PC-9 (cell line): ENCODE measurements at places on chromosomes 13 and 19. TPM values are rescaled to one million over a fixed set of nuclear protein-coding genes. Genes with fewer than 3 reads are reported as not detected.

Gene ZNF723
- not detected in 2 replicates for total RNA-seq

Gene CPB2
- not detected in 2 replicates for total RNA-seq

GRCh38 chr13:38044067-38044466, 174.5 kb upstream of the TRPC4 start:
- no peak for DNase-seq

GRCh38 chr19:48310227-48310626, 15.1 kb upstream of the EMP3 start:
- DNase-seq: no peak

- DNase-seq: no peak
Measured at GRCh38 chr19:45752639-45753038, 16.4 kb downstream of the SIX5 start.

Gene ACTL9
- not detected in 2 replicates for total RNA-seq

Gene CGB3
- not detected in 2 replicates for total RNA-seq

Gene FSD1
- total RNA-seq: not detected in 2 replicates

Gene ICAM5
- total RNA-seq: 19.2 and 24.0 TPM in 2 replicates

Gene PRKACA
- total RNA-seq: 62.0 and 82.8 TPM in 2 replicates

- DNase-seq: peak; percentile 75
Measured at GRCh38 chr19:49064768-49065611, at the start of gene NTF4. Gene NTF4 (minus strand): TSS chr19:49064818. CDS start chr19:49061997, 2,821 bp downstream.

- no peak for DNase-seq
Measured at GRCh38 chr13:108669381-108669780, 40.0 kb downstream of the MYO16 start.

DNA sequence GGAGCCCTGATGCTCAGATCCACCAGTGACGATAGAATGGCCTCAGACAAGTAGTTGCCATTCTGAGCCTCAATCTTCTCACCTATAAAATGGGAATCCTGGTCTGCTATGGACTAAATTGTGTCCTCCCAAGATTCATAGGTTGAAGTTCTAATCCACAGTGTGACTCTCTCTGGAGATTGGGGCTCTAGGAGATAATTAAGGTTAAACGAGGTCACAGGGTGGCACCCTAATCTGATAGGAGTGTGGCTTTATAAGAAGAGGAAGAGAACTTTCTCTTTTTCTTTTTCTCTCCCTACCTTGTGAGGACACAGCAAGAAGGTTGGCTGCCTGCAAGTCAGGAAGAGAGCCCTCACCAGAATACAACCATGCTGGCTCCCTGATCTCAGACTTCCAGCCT, 214.1 kb downstream of the KATNAL1 start:
- no peak for DNase-seq

Gene CBARP
- total RNA-seq: 1.8 and 1.9 TPM in 2 replicates

GRCh38 chr13:34070006-34070405, 252.1 kb downstream of the RFC3 start:
- DNase-seq: no peak
